ENCODE measurements at places on chromosomes 11 and 22.

- no peak for DNase-seq
Observed at GRCh38 chr11:114193730-114194679, 102.2 kb upstream of the NNMT start.

DNA sequence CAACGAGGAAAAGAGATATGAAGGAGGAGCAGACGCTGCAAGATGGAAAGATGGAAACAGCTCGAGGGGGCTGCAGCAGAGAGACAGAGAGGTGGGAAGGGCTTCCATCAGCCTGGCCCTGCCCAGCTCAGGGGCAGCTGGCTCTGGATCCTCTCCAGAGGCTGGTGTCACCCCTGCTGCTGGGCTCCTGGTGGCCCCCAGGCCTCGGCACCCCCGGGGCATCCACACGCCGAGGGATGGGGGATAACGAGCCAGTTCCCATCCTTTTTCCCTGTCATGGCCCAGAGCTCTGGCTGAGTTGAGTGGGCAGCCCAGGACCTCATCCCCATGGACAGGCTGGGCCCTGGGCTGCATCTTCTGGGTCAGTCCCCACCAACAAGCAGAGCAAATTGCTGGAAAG, 102.3 kb downstream of the ST3GAL4 start:
- DNase-seq: no peak

- no peak for DNase-seq
Observed at GRCh38 chr22:37220543-37220981, 8.3 kb upstream of the SSTR3 start.

GRCh38 chr22:44427611-44428470, 70.2 kb downstream of the RTL6 start:
- no peak for DNase-seq

GRCh38 chr11:71458146-71459070, 5.4 kb downstream of the NADSYN1 start:
- DNase-seq: no peak

- no peak for DNase-seq
Observed at GRCh38 chr11:95924414-95924760, 480 bp upstream of the MTMR2 start.

DNA sequence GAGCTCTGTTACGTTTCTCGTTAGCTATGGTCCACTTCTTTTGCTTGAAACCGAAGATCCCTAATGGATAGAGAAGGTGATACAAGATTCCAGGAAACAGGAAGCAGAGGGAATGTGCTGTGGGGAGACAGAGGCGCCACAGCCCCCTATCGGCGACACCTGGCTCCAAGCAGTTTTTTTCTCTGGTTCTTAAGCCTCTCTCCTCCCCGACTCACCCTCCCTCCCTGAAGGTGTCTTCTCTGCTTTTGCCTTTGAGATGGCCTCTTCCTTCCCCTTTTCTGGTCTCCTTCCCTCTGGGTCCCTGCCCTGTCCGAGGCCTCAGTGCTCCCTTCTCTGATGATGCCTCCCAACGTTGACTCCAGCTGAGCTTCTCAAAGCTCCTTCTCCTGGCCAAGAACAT, 14.2 kb upstream of the APOBEC3A start:
- no peak for DNase-seq

- DNase-seq: no peak
Observed at GRCh38 chr11:16095756-16096155, 260.6 kb downstream of the SOX6 start.

- DNase-seq: no peak
Observed at GRCh38 chr11:121412711-121413415, 39.3 kb upstream of the SORL1 start.

- DNase-seq: no peak
Observed at GRCh38 chr11:9973921-9974320, 310.0 kb downstream of the SWAP70 start.

DNA sequence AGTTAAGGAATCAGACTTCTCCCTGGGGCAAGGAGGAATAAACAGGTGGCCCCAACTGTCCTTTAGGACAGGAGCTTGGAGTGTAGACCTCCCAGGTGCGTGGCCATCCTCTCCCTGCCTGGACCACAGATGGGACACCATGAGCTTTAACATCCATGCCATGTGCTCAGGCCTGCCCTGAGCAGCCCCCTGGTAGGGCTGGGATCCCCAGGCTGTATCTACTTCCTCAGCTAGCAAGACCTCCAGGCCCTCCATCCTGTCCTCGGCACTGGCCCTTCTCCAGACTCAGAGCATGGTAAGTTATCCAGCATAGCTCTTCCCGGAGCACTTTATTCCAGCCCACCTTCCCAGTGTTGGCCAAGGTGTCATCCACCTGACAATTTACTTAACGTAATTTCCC, 5.7 kb downstream of the CD6 start:
- no peak for DNase-seq

DNA sequence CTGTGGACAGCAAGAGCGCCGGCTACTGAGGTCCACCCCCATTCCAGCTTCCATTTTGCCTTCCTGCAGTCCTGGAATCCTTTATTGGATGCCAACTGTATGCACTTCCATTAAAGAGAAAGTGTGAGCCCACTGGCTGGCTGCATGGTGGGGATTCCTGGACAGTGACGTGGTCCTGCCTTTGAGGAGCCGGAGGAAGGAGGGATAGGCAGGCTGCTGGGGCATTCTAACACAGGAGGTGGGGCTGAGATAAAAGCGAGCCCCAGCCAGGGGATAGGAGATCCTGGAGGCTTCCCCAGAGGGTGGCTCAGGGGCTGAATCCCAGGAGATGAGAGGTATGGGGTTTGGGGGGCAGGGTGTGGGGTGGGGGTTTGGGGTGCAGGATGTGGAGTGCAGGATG, 984.7 kb downstream of the BRD1 start:
- no peak for DNase-seq

- DNase-seq: no peak
Observed at GRCh38 chr22:26259510-26259909, 90.2 kb downstream of the SEZ6L start.

- DNase-seq: no peak
Observed at GRCh38 chr11:87258171-87258833, 220.6 kb downstream of the TMEM135 start.

- DNase-seq: no peak
Observed at GRCh38 chr11:113504586-113504985, 29.4 kb upstream of the DRD2 start.

All from midbrain (tissue), 1 donor.